Cardiac muscle cell (in vitro differentiated cells and primary cell): ENCODE measurements at places on chromosomes 6 and 20. TPM values are rescaled to one million over a fixed set of nuclear protein-coding genes. Genes with fewer than 3 reads are reported as not detected.

C6orf52 gene
- total RNA-seq = 2.1 and 10.9 TPM in 2 replicates

- peak; percentile 76 for DNase-seq
Measured at GRCh38 chr6:44219053-44219814, 2.5 kb downstream of the MYMX start.

DNA sequence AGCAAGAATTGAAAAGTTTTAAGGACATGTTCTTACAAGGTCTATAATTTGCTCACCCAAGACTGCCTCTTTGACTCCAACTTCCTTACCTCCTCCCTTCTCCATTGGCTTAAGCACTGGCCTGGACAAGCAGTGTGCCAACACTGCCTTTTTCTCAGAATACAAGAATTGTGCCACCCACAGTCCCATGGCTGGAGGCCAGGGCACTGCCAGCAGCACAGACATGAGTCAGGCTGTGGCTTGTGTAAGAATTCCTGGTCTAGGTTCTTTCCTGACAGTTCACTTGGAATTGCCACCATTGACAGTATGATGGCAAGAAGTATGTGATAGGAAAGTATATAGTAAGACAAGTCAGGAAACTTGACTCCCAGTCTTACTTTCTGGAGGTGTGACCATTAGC is 202.7 kb upstream of the MARCKS start:
- DNase-seq = peak; percentile 65

NKX2-2 gene
- total RNA-seq = not detected in 2 replicates

GRCh38 chr6:32244946-32245398 is 21.1 kb upstream of the NOTCH4 start:
- peak; percentile 79 for DNase-seq

EEF1A2 gene
- 1,016 and 1,067 TPM in 2 replicates for total RNA-seq

HMGCLL1 gene
- 16.2 and 34.0 TPM in 2 replicates for total RNA-seq

GRCh38 chr6:43336382-43336781 is 27.8 kb upstream of the CRIP3 start:
- DNase-seq = no peak

GRCh38 chr6:169935348-169935718 is 183.9 kb downstream of the ERMARD start:
- no peak for DNase-seq

GRCh38 chr20:33263784-33264183 is 19.2 kb upstream of the BPIFB1 start:
- no peak for DNase-seq

DNA sequence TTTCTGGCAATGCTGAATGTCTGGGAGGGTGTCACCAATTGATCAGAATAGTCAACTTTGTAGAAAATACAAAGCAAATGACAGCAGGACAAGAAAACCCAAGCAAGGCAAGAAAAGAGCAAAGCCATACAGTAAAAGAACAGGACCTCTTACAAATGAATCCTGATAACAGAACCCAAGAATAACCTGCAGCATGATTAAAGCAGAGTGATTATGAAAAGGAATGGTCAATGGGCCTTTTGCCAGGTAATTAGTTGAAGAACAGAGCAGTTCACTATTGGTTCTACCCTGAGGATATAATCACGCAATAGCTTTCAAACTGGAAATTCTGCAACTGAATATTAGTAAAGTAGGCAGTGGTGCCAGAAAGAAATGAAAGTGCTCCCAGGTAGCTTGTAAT is 319.8 kb downstream of the FRK start:
- no peak for DNase-seq

DNA sequence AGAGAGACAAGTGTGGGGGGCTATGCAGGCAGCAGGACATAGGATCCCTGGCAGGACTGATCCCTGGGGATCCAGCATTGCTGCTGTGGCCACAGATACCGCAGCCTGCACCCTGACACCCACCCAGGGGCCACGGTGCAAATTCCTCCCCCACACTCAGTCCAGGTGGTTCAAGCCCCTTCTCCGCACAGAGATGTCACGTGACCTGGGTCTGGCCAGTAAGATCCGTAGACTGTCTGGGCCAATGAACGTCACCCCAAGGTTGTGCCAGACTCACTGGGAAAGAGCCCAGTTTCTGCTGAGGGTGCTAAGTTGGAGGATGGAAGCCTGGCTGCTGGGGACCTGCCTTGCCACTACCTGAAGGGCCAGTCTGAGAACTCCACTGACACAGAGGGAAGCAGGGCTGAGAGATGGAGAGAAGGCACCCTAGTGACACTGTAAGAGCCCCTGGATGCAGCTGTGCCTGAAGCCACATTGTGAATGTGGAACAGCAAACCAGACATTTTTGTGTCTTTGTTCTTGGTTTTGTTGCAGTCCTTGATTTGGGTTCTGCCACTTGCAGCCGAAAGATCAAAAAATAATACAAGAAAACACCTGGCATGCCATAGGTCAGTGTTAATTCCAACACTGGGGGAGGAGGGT is 228.6 kb downstream of the PREX1 start:
- no peak for DNase-seq

- DNase-seq = no peak
Measured at GRCh38 chr6:12200015-12200564, 90.1 kb upstream of the EDN1 start.

DNA sequence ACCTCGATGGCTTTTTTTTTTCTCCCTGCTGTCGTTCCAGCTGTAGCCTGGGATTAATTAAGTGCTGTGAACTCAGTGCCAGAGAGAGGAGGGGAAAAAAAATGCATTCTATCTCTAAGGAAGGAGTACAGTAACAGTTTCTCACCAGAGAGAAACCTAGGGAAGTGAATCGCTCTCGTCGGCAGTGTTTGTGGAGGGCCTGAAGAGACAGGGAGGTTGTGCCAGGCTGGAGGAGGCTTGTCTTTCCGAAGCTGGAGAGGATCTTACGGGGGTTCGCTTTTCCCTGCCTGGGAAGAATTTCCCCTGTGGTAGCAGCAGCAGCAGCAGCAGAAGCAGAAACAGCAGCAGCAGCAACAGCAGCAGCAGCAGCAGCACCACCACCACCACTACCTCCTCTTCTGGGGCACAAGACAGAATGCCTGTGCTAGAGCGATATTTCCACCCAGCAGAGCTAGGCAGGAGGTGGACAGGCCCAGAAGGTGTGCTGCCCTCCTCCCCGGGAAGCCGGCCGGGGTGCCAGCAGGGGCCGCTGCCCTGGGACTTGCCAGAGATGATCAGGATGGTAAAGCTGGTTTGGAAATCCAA is 186.5 kb downstream of the PDE7B start:
- peak; percentile 17 for DNase-seq

- no peak for DNase-seq
Measured at GRCh38 chr20:1101533-1101932, 16.9 kb upstream of the PSMF1 start.

MYL9 gene
- total RNA-seq = 579 and 882 TPM in 2 replicates

- peak; percentile 33 for DNase-seq
Measured at GRCh38 chr6:104227508-104227907, 632.2 kb downstream of the HACE1 start.

MAFB gene
- 2.0 and 3.2 TPM in 2 replicates for total RNA-seq

DNA sequence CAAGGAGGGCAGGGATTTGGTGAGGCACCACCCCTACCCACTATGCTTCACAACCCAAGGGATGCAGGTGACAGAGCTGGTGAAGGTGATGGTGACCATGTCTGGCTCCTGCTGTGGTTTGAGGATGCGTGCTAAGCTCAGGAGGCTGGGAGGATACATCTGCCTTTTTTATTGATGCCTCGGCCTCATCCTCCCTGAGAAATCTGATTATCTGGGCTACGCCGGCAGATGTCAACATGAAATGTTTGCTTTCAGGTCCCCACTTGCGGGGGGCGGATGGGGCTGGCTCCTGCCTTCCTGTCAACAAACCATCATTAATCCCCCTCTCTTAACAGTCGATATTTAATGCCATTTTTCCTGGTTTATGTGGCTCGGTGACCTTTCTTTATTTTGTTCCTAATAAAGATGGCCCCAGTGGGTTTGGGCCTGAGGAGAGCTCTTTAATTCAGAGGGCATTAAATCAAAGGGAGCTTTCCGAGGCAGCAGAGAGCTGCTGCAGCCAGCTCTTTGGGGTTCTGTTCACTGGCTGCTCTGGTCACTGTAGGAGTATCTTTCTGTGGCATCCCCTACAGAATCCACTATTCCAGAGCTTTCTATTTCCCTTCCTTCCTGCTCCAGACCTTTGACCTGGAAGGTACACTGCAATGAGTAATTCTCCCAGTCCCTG is 33.5 kb upstream of the LRFN2 start:
- no peak for DNase-seq

SLC16A10 gene
- 14.6 and 21.4 TPM in 2 replicates for total RNA-seq

DNA sequence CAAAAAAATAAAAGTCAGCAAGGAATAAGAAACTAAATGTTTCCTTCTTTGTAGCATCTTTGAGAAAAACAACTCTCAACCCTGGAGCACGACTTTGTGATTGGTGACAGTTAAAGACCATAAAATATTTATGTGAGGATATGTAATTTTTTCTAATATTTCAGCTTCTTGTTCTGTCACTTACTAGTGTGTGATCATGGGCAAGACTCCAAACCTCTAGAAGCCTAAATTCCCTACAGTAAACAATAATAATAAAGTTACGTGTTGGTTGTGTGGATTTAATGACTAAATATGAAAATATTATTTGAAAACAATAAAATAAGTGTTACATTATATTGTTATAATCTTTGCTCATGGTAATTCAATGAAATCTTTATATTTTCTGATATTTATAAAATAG is 735.6 kb upstream of the MARCKS start:
- no peak for DNase-seq

DNA sequence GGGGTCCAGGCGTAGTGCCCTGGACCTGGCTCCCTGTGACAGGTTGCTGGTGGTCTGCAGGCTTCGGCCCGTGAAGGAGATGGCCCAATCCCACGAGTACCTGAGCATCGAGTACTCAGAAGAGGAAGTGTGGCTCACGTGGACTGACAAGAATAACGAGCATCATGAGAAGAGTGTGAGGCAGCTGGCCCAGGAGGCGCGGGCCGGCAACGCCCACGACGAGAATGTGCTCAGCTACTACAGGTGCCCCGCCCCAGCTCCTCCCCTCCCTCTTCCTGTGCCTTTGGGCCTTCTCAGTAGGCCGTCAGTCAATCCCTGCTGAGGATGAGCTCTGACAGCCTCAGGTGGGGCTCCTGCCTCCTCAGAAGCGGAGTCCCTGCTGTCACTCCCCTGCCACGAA is 42.6 kb downstream of the UQCC2 start:
- no peak for DNase-seq

DNA sequence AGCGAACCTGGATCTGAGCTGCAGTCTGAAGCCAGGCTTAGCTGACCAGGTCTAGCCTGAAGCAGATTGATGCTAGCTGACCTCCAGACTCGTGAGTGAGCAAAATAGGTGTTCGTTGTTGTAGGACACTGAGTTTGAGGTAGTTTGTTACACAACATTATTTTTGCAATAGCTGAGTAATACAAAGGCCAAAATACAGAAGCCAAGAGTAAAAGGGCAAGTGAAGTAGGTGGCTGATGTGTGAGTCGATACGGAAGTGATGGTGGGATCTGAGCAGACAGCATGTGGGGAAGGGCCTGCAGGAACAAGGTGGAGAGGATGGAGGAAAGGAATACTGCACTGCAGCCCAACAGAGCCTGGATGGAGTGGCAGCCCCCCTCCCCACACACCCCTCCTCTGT is 8.5 kb upstream of the SPATS1 start:
- no peak for DNase-seq

DNA sequence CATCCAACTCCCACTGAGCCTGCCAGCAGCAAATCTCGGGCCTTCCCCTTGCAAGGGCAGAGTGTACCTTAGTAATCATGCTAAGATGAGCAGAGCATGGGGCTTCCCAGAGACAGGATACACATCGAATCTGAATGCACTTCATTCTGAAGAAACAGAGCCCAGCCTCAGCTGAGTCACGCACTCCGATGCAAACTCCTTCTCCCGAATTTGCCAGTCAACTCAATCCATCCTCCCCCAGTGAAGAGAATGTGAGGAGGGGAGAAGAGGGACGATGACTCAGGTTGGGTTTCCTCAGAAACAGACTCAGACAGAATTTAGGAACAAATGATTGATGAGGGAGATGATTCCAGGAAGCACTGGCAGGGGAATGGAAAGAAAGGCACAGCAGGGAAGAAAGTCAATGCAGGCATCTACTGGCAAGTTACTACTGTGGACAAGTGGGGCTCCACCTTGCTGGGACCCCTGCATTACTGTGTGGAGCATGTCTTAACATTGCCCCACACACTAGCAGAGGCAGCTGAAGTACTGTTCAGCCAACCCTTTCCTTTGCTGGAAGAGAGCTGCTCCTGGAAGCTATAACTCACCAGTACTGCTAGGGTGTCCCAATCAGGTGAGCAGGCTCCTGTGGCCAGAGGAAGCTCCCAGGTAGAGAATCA is 251.6 kb downstream of the ADGB start:
- peak; percentile 80 for DNase-seq

- no peak for DNase-seq
Measured at GRCh38 chr6:47581591-47581990, 104.0 kb downstream of the CD2AP start.

DNA sequence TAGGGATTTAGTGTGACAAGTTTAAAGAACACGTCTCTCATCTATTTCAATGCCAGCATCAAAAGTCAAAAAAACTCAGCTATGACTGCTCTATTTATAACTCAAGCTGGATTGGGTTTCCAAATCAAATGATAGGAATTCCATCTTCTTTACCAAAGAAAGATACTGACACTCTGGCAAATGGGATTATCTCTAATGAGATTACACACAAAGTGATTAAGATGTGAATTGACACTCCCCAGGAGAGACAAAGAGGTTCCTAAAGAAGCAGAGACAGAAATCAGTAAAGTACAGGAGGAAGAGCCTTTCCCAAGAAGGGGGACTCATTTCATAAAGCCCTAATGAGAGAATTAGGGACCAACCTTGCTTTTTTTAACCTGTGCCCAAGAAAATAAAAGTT is 92.1 kb downstream of the ID4 start:
- no peak for DNase-seq

DNA sequence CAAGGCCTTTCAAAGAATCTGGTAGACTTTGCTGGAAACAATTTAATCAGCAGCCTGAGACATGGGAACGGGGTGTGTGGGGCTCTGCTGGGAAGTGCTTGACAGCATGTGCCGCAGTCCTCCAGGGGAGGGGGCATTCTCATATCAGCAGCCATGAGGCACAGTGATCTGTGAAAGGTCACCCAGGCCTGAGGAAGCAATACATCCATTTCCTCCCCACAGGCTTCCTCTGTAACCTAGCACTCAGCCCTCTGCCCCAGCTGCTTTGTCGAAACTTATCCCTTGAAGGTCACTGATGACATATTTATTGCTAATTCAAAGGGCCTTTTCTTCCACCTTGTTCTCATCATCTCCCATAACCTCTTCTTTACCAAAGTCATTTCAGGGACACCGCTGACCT is 103.3 kb downstream of the TNFAIP3 start:
- no peak for DNase-seq

SYCP2 gene
- 0.14 TPM in 1 of 2 replicates, not detected in the other for total RNA-seq

HDGFL1 gene
- total RNA-seq = not detected in 2 replicates

GRCh38 chr6:45116714-45117410 is 211.3 kb upstream of the RUNX2 start:
- peak; percentile 74 for DNase-seq
